ENCODE measurements at places on chromosomes 1 and 21.

GRCh38 chr21:40830836-40831235 lies 16.1 kb downstream of the DSCAM start:
- peak; percentile 60 for DNase-seq

GRCh38 chr1:215566556-215567490 lies at the start of gene KCTD3:
Gene KCTD3 (plus strand): TSS chr1:215567304. CDS start chr1:215567686, 382 bp downstream.
- DNase-seq: peak; percentile 84

DNA sequence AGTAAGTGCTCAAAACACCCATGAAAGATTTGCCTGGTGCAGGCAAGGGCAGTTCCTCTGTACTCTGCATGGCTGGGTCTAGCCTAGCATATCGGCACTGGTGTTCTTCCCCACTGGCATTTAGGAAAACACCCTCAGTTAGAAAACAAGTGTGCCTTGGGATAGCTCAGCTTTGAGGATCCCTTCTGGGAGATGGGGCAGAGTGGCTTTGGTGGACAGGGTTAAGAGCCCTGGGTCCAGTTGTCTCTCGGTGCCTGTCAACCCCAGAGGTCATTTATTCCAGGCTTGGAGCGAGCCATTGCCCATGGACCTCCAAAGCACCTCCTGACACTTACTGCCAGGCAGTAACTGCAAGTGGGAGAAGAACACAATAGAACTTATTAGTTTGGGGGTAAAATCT lies 80.8 kb upstream of the DIRAS3 start:
- no peak for DNase-seq

GRCh38 chr1:54047384-54048305 lies 5.4 kb downstream of the TMEM59 start:
- no peak for DNase-seq

GRCh38 chr21:28758042-28758882 lies 234.4 kb downstream of the LTN1 start:
- no peak for DNase-seq

- no peak for DNase-seq
Observed at GRCh38 chr1:93177991-93178390, 2.2 kb downstream of the TMED5 start.

- DNase-seq: no peak
Observed at GRCh38 chr1:235931171-235931738, 64.5 kb upstream of the LYST start.

GRCh38 chr1:2240270-2241156 lies 12.4 kb downstream of the SKI start:
- DNase-seq: peak; percentile 94

DNA sequence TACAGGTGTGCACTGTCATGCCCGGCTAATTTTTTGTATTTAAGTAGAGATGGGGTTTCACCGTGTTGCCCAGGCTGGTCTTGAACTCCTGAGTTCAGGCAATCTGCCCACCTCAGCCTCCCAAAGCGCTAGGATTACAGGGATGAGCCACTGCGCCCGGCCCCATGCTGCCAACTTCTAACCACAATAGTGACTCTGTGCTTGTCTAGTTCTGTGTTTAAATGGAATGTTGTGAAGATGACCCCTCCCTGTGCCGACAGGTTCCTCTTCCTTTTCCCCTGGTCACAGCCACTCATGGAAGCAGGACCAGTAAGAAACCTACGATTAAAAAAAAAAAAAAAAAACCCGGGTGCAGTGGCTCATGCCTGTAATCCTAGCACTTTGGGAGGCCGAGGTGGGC lies 4.7 kb downstream of the MAP1LC3C start:
- DNase-seq: no peak

DNA sequence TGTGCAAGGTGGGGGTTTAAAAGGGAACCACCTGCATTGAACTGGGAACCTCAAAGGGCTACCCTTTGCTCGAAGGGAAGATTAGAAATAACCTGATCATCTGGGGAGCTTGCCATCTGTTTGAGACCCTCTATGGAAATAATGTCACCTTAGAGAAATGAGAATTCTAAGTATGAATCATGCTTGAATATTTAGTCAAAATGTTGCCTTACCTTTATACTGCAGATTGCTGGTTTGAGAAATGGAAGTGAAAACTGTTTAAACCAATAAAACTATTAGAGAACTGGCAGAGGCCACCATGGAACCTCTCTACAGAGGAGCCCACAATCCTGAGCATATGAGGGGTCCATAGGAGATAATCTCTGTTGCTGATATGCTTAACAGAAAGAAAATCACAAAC lies 131.2 kb upstream of the FAM78B start:
- no peak for DNase-seq

- DNase-seq: peak; percentile 67
Observed at GRCh38 chr1:5722635-5723164, 269.5 kb downstream of the NPHP4 start.

- DNase-seq: no peak
Observed at GRCh38 chr1:65229754-65230339, 79.5 kb upstream of the DNAJC6 start.

DNA sequence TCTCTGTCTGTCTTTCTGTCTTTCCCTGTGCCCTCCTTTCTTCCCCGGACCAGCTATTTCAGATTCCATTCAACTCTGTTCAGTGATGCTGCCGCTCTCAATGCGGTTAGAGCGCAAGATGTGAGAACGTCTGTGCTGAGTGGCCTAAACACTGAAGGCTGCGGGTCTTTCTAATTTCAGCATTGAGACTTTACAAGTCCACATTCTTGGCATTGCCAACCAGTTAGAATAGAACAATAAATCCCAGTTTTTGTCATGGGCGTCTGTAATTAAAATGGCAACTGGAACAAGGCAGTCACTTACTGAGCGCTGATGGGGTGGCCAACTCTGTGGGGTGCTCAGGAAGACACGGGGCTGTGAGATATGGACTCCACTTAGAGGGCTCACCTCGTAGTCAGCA lies 112.8 kb downstream of the DHRS3 start:
- peak; percentile 95 for DNase-seq

GRCh38 chr1:115307661-115308060 lies 30.4 kb downstream of the NGF start:
- no peak for DNase-seq

- DNase-seq: peak; percentile 82
Observed at GRCh38 chr1:228647523-228648444, 87.5 kb upstream of the RHOU start.

DNA sequence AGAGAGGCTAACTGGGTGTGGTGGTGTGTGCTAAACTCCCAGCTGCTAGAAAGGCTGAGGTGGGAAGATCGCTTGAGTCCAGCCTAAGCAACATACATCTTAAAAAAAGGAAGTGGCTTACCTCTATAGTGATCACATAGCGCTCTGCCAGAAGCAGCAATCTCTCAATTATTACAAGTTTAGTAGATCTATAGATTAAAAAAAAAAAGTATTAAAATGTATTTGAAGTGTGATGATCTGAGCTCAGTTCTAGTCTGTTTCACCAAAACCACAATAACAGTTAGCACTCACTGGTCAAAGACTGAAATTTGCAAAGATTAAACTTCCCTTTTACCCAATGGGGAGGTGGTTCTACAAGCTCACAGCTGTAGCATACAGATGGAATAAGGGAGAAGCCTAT lies 76.3 kb downstream of the USP24 start:
- DNase-seq: no peak

GRCh38 chr1:112165375-112165774 lies 175.9 kb upstream of the KCND3 start:
- DNase-seq: no peak

DNA sequence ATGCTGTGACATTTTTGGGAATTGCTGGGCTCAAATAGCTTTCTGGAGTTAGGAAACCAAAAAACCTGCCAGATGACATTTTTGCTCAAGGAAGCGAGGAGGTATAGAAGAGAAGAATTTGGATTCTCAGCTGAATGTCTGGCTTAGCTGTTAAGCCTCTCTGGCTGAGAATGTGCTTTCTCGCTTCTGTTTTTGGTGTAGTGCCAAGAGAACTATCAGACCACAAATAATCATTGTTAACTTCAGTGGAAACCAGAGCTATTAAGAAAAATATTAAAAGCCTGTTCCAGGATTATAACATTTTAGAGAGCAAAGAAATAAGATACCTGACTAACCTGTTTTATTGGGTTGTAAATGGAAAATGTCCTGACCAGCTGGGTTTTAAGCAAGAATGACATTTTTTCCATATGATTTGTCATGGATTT lies 39.5 kb upstream of the DIPK1A start:
- peak; percentile 92 for DNase-seq

DNA sequence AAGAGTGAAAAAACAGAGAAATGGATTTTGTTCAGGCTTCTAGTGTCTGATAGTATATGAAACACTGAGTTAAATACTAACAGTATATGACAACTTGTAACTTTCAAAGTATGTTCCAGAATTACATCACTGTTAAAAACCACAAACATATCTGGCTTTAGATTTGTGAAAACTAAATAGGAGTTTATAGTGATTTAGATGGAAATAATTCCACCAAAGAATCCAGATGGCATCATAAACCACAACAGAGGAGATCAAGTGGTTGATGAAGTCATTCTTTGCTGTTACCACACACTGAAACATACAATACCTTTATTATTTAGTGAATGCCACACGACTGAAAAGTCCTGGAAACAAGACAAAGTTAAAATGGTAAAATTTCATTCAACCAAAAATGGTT lies 37.2 kb downstream of the ALG14 start:
- no peak for DNase-seq

- no peak for DNase-seq
Observed at GRCh38 chr1:243587823-243588560, 262.1 kb downstream of the AKT3 start.

DNA sequence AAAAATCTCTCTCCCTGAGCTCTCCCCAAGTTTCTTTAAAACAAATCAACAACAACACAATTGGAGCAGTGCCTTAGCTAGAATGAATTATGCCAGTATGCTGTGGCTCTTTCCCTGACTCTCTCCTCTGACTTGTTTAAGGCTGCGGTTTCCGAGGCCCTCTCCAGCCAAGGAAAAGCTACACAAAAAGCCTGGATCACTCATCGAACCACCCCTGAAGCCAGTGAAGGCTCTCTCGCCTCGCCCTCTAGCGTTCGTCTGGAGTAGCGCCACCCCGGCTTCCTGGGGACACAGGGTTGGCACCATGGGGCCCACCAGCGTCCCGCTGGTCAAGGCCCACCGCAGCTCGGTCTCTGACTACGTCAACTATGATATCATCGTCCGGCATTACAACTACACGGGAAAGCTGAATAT lies 1.9 kb downstream of the S1PR1 start:
- peak; percentile 94 for DNase-seq

GRCh38 chr1:208135354-208135753 lies 108.8 kb downstream of the PLXNA2 start:
- DNase-seq: no peak

DNA sequence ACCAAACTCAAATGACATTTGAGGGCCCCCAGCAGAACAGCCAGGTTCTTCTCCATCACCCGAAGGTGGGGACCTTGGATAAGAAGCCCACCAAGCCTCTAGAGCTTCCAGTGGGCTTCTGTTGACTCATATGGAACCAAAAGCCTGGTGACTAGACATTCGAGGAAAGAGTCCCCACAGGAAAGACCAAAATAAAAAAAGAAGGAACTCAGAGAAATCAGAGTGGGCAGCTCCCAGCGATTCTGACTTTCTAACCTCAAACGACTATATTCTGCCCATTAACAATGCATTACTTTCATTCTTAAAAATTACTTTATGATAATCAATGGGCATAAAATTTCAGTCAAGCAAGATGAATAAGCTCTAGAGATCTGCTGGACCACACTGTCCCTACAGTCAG lies 9.6 kb upstream of the CHIT1 start:
- no peak for DNase-seq

- peak; percentile 84 for DNase-seq
Observed at GRCh38 chr1:9687120-9687873, 35.8 kb downstream of the PIK3CD start.

GRCh38 chr21:37986751-37987399 lies 70.6 kb upstream of the KCNJ6 start:
- no peak for DNase-seq
